Epithelial cell of prostate (primary cell): ENCODE measurements at places on chromosomes 11 and 22.

DNA sequence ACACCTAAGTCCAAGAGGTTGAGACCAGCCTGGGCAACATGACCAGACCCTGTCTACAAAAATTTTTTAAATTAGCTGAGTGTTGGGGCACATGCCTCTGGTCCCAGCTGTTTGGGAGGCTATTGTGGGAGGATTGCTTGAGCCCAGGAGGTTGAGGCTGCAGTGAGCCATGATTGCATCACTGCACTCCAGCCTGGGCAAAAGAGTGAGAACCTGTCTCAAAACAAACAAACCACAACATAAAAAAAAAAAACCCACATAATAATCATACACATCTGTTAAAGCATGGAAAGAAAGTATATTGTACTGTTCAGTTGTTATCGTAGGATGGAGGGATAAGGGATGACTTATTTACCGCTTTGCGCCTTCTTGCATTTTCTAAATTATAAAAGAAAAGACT, 35.9 kb upstream of the GRK2 start:
- DNase-seq = no peak

DNA sequence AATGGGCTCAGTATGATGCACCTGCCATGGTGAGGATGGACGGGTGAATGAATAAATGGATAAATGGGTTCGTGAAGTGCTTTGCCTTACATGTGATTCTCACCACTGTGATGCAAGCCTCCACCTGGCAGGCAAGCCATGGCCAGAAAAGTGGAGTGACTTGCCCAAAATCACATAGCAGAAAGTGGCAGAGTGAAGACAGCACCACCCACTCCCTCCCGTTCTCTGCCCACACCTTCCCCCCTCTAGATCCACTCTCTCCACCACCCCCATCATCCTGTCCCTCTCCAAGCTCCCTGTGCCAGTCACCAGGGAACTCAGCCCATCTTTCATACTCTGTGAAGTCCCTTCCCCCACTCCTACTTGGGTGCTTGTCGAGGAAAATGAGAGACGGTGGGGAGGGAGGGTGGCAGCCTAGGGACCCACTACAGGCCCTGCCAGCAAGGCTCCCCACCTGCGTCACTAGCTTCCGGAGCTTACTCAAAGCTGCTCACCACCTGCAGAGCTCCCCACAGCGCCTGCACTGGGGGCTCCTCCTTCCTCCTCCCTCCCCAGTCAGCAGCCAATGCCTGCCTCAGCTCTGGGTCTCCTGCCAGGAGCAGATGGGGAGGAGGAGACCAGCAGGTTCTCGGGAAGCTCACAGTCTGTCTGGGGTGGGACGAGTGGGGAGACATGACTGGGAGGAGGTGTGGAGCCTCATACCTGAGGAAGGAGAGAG, 82.3 kb downstream of the PDE2A start:
- no peak for DNase-seq

DNA sequence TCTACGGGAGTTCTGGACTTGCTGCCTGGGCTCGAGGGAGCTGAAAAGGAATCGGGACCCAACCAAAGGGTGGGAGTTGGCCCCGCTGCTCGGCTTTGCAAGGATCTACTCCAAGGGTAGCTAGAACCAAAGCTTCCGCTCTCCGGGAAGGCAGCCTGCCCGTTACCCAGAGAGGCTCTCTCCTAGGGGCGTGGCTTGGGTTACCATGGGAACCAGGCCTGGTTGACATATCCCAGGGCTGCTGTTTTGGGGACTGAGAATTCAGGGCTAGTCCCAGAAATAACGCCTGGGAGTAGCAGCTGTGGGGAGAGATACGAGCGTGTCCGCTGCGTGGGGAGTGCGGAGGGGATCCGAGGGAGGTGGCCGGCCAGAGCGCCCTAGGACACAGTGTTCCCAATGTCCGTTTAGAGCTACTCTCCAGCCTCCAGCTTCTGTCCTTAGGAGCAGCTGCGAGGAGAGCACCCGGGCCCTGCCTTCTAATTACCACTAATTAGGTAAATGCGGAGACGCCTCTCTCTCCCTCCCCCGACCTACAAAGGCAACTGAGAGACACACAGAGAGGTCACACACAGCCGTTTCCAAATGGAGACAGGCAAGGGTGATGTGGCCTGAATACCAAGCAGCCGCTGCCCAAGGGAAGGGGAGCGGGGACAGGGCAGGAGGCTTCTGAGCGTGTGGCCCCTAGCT, 141.6 kb upstream of the CADM1 start:
- DNase-seq = no peak

GRCh38 chr22:44689915-44690524, 12.0 kb upstream of the PRR5 start:
- DNase-seq = no peak

DNA sequence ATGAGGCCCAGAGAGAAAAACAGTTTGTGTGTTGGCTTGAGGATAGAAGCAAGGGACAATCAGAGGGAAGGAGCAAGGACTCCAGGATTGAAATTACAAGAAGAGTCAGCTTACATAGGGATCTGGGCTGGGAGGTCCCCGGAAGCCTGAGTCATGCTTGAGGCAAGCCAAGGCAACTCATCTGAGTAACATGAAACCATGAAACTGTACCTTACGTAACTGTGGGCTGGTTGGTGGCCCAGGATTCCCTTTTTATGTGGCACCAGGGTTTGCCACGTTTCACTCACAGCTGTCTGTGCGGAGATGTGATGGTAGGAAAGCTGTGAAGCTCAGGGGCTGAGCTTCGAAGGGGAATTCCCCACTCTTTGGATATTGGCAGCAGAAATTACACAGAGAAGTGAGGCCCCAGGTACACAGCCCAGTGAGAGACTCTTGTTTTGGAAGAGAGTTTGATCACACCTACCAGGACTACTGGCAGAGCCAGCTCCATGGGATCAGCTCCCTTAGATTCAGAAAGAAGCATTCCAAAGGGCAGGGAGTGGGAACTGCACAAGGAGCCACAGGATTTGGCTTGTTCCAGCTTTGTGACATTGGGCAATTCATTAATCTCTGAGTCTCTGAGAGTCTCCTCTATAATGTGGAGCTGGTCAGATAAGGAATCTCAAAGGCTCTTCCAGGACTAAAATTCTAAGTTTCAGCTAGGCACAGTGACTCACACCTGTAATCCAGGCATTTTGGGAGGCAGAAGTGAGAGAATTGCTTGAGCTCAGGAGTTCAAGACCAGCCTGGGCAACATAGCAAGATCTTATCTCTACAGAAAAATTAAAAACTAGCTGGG, 7.8 kb downstream of the SLC5A1 start:
- peak; percentile 97 for DNase-seq

GRCh38 chr11:77299528-77299993, 1.9 kb downstream of the GDPD4 start:
- DNase-seq = peak; percentile 98
